ENCODE measurements at places on chromosomes 2 and 18.

GRCh38 chr2:118864207-118864606, 16.8 kb upstream of the EN1 start:
- no peak overlapping the region for H3K27ac ChIP-seq
- H3K4me3 ChIP-seq: no peak overlapping the region
- no peak for DNase-seq
- peaks cover 8% of the 10 kb centered on the region for H3K27me3 ChIP-seq

DNA sequence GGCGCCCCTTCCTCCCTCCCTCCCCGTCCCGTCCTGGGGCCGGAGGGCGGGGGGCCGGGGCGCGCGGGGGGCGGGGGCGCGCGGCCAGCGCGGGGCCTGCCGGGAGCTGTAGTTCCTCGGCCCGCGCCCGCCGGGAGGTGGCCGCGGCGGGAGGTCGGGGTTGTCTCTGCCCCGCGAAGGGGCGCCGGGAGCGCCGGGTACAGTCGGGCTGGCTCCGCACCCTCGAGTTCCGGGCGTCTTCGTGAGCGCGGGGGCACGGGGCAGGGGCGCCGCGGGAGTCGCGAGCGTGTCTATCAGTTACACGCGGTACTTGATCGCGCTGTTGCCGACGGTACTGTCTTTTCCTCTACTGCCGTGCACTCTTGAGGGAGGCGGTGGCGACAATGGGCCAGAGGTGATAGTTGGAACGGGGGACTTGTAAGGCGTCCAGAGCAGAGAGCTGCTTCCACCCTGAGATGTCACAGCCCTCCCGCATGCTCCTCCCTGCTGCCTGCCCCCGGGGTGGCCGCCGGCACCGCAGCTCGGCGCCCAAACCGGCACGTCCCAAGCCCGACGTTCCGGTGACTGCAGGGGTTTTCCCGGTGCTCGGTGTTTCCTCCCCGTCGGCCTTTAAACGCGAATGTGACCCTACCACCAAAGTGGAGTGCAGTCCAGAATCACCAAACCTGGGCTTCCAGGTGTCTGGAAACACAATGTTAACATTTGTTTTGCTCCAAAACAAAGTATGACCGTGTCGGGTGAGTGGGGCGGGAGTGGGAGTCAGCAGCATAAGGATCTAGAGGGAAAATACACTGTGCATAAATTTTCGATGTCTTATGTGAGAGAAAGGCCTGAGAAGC, at the start of gene PRKD3:
TSS of gene PRKD3 (minus strand) at position 48 of the 839 bp plus-strand sequence. CDS start 8,309 bp downstream, outside the sequence.
- peak within 1 kb of the TSS; percentile 88 for H3K27ac ChIP-seq
- H3K4me3 ChIP-seq: peak within 1 kb of the TSS; percentile 78
- no peaks in the 10 kb centered on the region for H3K36me3 ChIP-seq
- no peak for DNase-seq

DNA sequence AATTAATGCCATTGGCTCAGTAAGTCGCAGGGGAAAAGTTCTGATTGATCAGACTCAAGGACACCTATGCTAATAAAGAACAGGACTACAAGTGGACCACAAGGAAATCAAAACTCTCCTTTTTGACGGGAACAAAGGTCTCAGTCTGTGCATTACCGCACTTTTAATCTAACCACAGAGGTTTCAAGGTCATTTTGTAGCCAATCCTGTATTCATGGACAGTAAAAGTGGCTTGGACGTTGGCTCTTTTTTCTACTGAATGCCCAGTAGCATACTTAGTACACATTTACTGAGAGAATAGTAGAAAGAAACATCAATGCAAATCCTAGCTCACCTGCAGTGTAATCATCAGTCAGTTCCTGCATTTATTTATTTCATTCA, 471.9 kb downstream of the PID1 start:
- no peak for DNase-seq
- no peak overlapping the region for H3K4me3 ChIP-seq
- no peaks in the 10 kb centered on the region for H3K4me1 ChIP-seq

DNA sequence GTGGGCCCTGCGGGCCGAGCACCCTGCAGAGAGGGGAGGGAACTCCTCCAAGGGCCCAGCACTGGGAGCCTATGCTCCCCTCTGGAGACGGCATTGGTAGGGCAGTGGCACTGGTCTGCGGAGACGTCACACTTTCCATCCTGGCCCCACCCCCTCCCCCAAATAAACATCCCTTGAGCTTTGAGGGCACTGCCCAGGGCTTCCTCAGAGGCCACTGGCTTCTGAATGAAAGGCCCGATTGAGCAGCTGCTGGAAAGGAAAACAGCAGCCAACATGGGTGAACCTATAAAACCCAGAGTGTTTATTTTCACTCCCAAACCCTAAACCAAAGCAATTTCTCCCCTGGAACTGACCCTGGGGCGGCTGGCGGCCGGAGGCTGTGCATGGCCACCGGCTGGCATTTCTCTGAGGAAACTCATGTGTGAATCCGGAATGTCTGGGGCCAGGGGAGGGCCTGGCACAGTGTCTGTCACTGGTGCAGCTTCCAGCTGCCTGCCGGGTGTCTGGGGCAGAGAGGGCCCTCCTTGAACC, 138.9 kb downstream of the DYSF start:
- H3K36me3 ChIP-seq: no peaks in the 10 kb centered on the region
- H3K27me3 ChIP-seq: no peaks in the 10 kb centered on the region
- H3K27ac ChIP-seq: peak overlapping the region; percentile 44
- H3K4me1 ChIP-seq: no peaks in the 10 kb centered on the region

- no peaks in the 10 kb centered on the region for H3K27me3 ChIP-seq
- no peak overlapping the region for H3K4me3 ChIP-seq
- no peaks in the 10 kb centered on the region for H3K36me3 ChIP-seq
- H3K4me1 ChIP-seq: peaks cover 52% of the 10 kb centered on the region
Measured at GRCh38 chr2:69177785-69178636, 165.0 kb downstream of the ANTXR1 start.

- H3K4me1 ChIP-seq: no peaks in the 10 kb centered on the region
- no peak overlapping the region for H3K27ac ChIP-seq
- H3K27me3 ChIP-seq: no peaks in the 10 kb centered on the region
- H3K36me3 ChIP-seq: no peaks in the 10 kb centered on the region
- DNase-seq: no peak
Measured at GRCh38 chr2:143582046-143582747, 453.0 kb downstream of the ARHGAP15 start.

- no peak overlapping the region for H3K27ac ChIP-seq
- no peaks in the 10 kb centered on the region for H3K4me1 ChIP-seq
- no peaks in the 10 kb centered on the region for H3K36me3 ChIP-seq
Measured at GRCh38 chr2:145654746-145655145, 1134.8 kb upstream of the ZEB2 start.

GRCh38 chr2:112185131-112185530, 46.9 kb downstream of the FBLN7 start:
- H3K27ac ChIP-seq: no peak overlapping the region
- H3K4me1 ChIP-seq: peaks cover 7% of the 10 kb centered on the region
- no peak for DNase-seq

GRCh38 chr2:219178377-219179175, 501 bp downstream of the RETREG2 start:
- H3K27ac ChIP-seq: peak overlapping the region; percentile 99
- peak overlapping the region; percentile 86 for H3K4me3 ChIP-seq
- no peaks in the 10 kb centered on the region for H3K27me3 ChIP-seq
- H3K36me3 ChIP-seq: peaks cover 47% of the 10 kb centered on the region
- peaks cover 30% of the 10 kb centered on the region for H3K4me1 ChIP-seq

GRCh38 chr2:5285872-5286769, 406.1 kb upstream of the SOX11 start:
- H3K4me1 ChIP-seq: no peaks in the 10 kb centered on the region
- no peak overlapping the region for H3K4me3 ChIP-seq
- DNase-seq: no peak
- no peaks in the 10 kb centered on the region for H3K27me3 ChIP-seq

GRCh38 chr2:201972621-201973255, 60.9 kb upstream of the FZD7 start:
- H3K27me3 ChIP-seq: no peaks in the 10 kb centered on the region
- H3K27ac ChIP-seq: no peak overlapping the region
- H3K4me3 ChIP-seq: no peak overlapping the region
- no peaks in the 10 kb centered on the region for H3K36me3 ChIP-seq
- DNase-seq: no peak
- no peaks in the 10 kb centered on the region for H3K4me1 ChIP-seq

- no peaks in the 10 kb centered on the region for H3K36me3 ChIP-seq
- DNase-seq: no peak
- no peaks in the 10 kb centered on the region for H3K27me3 ChIP-seq
- no peaks in the 10 kb centered on the region for H3K4me1 ChIP-seq
- no peak overlapping the region for H3K27ac ChIP-seq
- no peak overlapping the region for H3K4me3 ChIP-seq
Measured at GRCh38 chr18:76741346-76741745, 81.0 kb upstream of the ZNF236 start.

GRCh38 chr2:80335411-80335810, 30.9 kb upstream of the LRRTM1 start:
- H3K27ac ChIP-seq: no peak overlapping the region
- no peaks in the 10 kb centered on the region for H3K27me3 ChIP-seq
- H3K4me3 ChIP-seq: no peak overlapping the region

DNA sequence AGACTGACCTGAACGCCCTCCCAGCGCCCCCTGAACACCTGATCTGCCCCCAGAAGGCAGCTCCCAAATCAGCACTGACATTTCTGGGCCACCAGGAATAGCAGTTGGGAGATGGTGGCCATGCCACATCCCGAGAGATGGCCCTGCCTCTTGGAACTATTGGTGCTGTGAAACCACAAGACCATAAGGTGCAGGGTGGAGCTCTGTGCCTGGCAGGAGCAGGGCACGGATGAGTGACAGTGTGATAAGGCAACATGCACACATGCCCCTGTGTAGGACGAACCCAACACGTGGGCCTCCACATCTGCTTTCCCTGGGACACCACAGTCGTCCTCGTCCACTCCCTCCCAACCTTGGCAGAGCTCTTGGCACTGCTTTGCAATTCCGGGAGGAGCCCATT, 26.9 kb downstream of the ANO7 start:
- no peak overlapping the region for H3K27ac ChIP-seq
- peaks cover 24% of the 10 kb centered on the region for H3K4me1 ChIP-seq
- no peak for DNase-seq
- H3K36me3 ChIP-seq: no peaks in the 10 kb centered on the region
- no peak overlapping the region for H3K4me3 ChIP-seq
- no peaks in the 10 kb centered on the region for H3K27me3 ChIP-seq

DNA sequence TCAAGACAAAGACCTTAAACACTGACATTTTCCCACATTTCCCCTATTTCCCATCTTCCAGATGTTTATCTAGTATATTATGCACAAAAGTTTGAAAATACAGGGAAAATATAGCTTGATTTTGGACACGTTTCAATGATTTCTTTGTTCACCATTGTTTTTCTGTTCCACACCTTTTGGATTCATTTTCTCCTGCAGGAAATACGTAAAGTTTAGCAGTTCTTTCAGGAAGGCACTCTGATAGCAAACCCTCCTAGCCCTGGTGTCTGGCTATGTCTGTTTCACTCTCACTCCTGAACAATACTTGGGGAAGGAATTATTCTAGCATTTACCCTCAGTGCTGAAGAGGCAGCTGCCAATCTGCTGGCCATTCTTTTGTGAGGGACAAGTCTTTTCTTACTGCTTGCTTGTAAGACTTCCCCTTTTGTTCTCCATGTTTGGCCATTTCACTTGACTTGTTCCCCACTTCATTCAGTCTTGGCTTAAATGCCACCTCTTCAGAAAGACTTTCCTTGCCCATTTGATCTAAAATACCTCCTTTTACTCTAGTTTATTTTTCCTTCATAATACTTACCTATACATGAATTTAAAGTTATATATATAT, 195.4 kb downstream of the RNF152 start:
- no peaks in the 10 kb centered on the region for H3K36me3 ChIP-seq
- H3K27ac ChIP-seq: no peak overlapping the region
- H3K4me3 ChIP-seq: no peak overlapping the region
- DNase-seq: no peak

DNA sequence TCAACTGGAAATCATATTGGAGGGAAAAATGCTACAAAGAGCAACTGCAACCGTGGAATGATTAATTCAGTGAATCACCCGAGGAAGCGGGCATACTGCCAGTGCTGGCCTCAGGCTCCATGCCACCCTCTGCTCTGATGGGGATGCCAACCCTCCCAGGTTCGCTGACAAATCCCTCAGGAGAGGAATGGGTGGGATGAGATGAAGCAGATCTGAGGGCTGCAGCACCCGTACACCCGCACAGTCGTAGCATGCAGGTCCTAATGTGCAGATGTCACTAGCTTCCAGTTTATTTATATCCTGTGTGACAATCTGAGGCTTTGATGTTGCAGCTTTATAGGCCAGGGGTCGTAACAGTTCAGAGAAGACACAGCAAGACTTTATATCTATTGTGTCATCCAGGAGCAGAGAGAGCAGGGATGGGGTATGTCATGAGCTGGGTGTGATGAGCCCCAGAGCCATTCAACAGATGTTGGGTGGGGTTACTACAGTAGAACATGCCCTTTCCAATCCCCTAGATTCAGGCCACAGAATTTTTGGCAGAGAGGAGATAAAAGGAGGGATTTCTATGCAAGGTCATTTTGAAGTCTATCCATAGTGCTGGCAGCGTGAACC, 44.6 kb downstream of the DPP4 start:
- no peak overlapping the region for H3K27ac ChIP-seq
- no peak overlapping the region for H3K4me3 ChIP-seq
- H3K4me1 ChIP-seq: peaks cover 5% of the 10 kb centered on the region
- no peaks in the 10 kb centered on the region for H3K36me3 ChIP-seq
- no peak for DNase-seq
- H3K27me3 ChIP-seq: no peaks in the 10 kb centered on the region

GRCh38 chr18:46693996-46694395, 37.0 kb upstream of the LOXHD1 start:
- no peaks in the 10 kb centered on the region for H3K36me3 ChIP-seq
- no peaks in the 10 kb centered on the region for H3K4me1 ChIP-seq
- no peak overlapping the region for H3K27ac ChIP-seq
- DNase-seq: no peak

DNA sequence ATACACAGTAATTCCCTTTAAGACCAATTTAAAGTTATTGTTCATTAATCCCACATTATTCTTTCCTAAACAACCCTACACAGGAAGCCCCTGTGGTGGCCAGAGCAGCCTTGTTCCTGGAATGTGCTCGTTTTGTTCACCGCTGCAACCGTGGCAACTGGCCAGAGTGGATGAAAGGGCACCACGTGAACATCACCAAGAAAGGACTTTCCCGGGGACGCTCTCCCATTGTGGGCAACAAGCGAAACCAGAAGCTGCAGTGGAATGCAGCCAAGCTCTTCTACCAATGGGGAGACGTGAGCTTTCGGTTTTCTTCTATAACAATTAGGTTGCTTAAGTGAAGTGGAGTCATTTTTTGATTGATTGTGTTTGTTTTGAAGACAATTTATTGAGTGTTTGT, 101.0 kb downstream of the UNC80 start:
- H3K27ac ChIP-seq: no peak overlapping the region
- H3K4me3 ChIP-seq: no peak overlapping the region
- no peaks in the 10 kb centered on the region for H3K36me3 ChIP-seq
- no peak for DNase-seq
- H3K4me1 ChIP-seq: no peaks in the 10 kb centered on the region

DNA sequence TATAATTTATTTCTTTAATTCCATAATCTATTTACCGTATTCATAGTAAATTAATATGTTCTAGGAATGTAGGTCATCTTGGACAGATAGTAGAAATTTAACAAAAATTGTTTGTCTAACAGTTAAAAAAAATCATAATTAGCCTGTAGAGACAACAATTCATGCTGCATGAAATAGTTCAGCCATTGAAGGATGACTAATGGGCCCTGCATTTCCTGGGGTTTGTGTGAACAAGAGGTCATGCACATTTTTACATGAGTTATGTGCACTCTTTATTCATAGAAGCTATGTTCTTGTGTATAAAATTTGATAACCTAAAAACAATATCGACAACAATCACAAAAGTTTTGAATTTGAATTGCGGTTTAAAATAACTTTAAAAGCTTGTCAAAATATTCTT, 1663.6 kb downstream of the SUCLG1 start:
- no peaks in the 10 kb centered on the region for H3K27me3 ChIP-seq
- H3K4me1 ChIP-seq: no peaks in the 10 kb centered on the region
- H3K4me3 ChIP-seq: no peak overlapping the region
- H3K27ac ChIP-seq: no peak overlapping the region
